ENCODE measurements at places on chromosomes 12 and 14.

GRCh38 chr12:2735432-2735831, 59.3 kb upstream of the FKBP4 start:
- ATAC-seq, result no peak

GRCh38 chr12:106455111-106455510, 97.6 kb downstream of the POLR3B start:
- no peak for ATAC-seq

- peak; percentile 53 for ATAC-seq
Observed at GRCh38 chr14:21734457-21735074, 60.9 kb upstream of the OR4E1 start.

GRCh38 chr12:93741659-93742109, 64.5 kb downstream of the CRADD start:
- peak; percentile 56 for ATAC-seq

DNA sequence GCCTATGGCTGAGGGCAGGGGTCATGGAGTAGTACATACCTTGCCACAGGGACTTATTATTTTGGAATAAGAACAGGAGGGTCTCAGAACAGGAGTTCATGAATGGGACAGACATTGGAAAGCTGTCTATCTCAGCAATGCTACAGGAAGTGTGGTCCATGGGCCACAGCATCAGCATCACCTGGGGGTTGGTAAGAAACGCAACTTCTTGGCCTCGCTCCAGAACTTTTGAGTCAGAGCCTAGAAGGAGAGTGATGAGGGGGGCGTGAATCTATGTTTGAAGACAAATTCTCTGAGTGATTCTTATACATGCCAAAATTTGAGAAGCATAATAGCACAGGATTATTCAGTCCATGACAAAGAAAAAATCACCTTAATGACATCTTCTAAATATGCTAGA, 156.6 kb downstream of the RPAP3 start:
- ATAC-seq, result no peak

GRCh38 chr14:44639781-44640385, 132.8 kb upstream of the FSCB start:
- no peak for ATAC-seq

- no peak for ATAC-seq
Observed at GRCh38 chr14:37594971-37595808, at the start of the genes FOXA1 and TTC6. TSS of gene FOXA1 (minus strand) at chr14:37595249. CDS start at chr14:37594972, 277 bp downstream. TSS of gene TTC6 (plus strand) at chr14:37595629. CDS start at chr14:37622065, 26,436 bp downstream.

DNA sequence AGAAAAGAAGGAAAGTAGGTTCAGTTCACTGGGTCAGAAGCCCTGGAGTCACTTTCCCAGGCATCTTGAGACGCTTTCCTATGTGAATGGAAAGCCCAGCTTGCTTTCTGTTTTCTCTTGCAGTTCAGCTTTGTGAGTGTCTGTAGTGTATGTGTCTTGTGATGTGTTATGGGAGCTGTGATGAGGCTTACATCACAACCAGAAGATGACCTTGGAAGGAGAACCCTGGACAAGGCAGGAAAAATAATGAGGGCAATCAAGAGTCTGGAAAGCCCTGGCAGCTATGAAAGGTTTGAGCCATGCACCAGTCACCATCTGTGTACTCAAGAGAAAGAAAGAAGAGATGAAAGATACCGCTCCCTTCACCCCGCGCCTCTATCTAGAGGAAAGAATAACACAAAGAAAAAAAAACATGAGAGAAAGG, 35.2 kb upstream of the PTGR2 start:
- ATAC-seq, result no peak

GRCh38 chr12:52751795-52752194, 25.4 kb downstream of the KRT76 start:
- ATAC-seq, result no peak

GRCh38 chr12:68236421-68237059, 10.9 kb upstream of the IL26 start:
- peak; percentile 52 for ATAC-seq

DNA sequence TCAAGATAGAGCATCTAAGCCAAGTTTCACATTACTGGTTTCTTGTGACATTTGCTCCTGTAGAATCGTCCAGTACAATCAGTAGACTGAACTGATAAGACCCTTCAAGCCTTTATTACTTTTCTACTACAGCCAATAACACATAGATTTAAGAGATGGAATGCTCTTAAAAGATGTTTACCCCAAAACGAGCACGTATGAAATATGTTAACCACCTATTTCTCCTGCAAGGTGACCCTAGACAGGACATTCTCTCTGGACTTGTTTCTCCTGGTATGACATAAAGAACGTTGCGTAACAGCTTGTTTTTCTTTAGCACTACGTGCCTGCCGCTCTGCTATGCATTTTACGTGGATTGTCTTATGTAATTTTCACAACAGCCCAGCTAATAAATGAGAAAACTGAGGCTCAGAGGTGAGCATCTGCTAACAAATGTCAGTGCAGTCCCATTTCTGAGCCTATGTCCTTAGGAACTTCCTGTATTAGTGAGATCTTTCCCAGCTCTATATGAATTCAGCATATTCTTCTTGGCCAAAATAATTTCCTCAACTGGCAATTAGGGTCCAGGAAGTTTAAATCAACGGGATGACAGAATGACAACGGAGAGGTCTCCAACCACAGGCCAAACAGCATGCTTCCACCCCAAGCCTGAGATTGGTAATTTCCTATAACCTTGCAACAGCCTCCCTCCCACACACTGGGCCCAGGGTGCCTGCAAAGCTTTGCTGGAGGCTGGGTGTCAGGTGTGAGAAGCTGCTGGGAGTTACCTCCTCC, 3.7 kb downstream of the NFKBIA start:
- no peak for ATAC-seq

DNA sequence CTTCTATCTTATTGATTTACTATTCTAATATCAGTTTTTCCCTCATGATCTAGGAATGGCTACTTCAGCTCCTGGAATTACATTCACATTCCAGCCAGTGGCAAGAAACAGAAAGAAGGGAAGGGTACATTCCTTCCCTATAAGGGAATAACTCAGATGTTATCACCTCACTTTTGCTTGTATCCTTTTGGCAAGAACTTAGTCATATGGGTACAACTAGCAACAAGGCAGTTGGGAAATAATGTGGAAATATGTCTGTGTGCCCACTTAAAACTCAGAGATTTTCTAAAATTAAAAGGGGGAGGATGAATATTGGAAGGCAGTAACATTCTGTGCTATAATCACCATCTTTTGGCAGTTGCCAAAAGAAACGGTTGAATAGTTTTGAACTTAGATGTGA, 85.6 kb downstream of the MSRB3 start:
- no peak for ATAC-seq

GRCh38 chr14:89489761-89490437, 72.9 kb upstream of the FOXN3 start:
- ATAC-seq, result no peak

GRCh38 chr14:92175811-92176210, 54.0 kb downstream of the CPSF2 start:
- no peak for ATAC-seq

DNA sequence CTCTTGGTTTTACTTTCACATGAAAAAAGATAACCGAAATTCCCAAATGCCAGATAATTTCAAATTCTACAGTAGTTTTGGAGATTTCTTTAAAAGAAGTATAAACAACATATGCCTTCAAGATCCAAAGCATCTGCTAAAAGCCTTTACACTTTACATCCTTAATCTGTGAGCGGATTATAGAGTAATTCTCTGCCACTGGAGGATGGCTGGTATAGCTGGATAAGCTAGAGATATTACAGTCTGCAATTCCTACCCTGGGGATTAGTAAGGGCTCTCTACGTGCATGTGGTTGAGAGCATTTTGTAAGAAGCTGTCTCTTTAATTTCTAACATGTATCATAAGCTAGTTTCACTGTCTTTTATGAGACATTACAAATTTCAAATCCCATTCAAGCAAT, 240.3 kb upstream of the HMGA2 start:
- no peak for ATAC-seq

- ATAC-seq, result no peak
Observed at GRCh38 chr14:73997944-73998447, 21.1 kb downstream of the ENTPD5 start.

- ATAC-seq, result no peak
Observed at GRCh38 chr12:110862329-110862728, 15.5 kb downstream of the CCDC63 start.

DNA sequence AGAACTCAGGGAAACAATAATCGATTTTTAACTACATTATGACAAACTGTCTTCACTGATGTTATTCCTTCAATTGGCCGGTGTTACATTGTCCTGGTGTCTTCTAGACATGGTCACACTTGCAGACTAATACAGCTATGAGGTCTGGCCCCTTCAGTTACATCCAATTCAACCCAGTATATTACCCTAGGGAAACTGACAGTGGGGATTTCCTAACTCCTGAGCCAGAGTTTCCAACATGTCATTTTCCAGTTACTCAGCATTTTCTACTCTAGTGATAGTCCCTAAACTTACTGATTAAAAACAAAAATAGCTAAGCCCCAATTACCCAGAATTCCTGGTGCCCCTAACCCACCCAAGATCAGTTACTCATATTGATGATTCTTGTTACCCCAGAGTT, 21.1 kb downstream of the IFNG start:
- peak; percentile 64 for ATAC-seq

- ATAC-seq, result no peak
Observed at GRCh38 chr14:101257551-101257950, 303.7 kb upstream of the DIO3 start.

- no peak for ATAC-seq
Observed at GRCh38 chr12:116502989-116503496, 56.1 kb upstream of the MAP1LC3B2 start.

DNA sequence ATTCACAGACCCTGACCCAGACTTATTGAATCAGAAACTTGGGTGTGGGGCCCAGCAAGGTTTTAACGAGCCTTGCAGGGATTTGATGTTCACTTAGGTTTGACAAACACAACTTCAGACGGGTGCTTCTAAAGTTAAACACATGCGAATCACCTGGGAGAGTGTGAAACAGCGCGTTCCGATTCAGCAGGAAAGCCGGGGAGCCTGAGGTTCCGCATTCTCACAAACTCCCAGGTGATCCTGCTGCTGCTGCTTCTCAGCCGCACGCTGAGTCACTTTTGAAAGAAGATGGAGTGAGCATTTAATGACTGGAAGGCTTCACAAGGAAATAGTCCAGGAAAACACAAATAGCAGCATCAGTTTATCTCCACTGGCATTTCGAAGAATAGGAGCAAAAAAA, 44.2 kb upstream of the DDX11 start:
- no peak for ATAC-seq

- peak; percentile 35 for ATAC-seq
Observed at GRCh38 chr12:123141615-123142517, 9.0 kb downstream of the PITPNM2 start.

DNA sequence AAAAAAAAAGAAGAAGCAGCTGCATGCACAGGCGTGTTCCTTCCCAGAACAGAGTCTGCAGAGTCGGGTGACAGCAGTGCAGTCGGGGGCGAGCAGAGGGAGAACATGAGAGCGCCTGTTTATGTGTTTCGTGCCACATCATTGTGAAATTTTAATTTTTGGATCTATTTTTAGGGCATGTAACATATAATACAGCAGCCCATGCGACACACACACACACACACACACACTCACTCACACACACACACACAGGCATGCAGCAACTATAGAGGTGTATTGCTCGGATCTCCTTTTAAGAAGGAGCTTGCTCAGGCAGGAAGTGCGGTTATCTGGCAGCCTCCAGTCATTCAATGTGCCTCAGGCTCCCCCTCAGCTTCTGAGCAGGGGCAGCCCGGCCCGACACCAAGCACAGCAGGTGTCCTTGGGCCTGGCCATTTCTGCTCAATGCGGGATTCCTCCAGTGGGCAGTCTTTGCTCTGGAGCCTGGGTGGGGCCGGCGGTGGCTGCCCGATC, 71.8 kb downstream of the ZNF664 start:
- ATAC-seq, result no peak

DNA sequence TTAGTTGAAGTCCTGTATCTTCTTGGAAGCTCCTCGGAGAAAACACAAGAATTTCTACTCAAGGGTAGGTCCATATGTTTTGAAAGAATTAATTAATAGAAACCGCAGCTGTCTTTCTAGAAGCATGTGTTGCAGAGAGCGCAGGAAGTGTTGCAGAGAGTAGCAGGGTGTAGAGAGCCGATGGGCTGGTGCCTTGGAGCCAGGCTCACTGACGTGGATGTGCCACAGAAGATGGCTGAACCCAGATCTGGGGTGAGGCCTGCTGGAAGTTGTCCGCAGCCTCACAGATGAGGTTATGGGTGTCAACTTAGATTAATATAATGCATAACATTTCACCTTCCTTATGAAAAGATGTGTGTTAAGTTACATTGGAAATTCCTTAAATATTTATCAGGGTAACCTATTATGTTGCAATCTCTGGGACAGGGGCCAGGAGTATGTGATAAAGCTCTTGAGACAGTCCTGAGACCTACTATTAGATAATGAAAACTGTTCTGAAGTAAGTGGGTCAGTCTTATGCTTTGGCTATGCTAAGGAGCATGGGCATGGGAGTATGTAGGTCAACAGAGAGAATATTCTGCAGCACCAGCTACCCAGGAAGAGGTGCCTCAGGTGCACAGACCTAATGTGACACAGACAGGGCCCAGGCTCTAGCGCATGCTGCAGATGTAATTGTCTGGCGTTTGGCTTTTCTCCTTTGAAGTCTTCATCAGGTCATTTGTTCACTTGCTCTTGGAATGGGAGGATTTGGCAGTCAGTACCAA, 973.3 kb downstream of the BCL11B start:
- no peak for ATAC-seq

- no peak for ATAC-seq
Observed at GRCh38 chr12:129631316-129631715, 272.5 kb downstream of the TMEM132D start.

- ATAC-seq, result no peak
Observed at GRCh38 chr14:68922201-68922621, 56.9 kb downstream of the ACTN1 start.

DNA sequence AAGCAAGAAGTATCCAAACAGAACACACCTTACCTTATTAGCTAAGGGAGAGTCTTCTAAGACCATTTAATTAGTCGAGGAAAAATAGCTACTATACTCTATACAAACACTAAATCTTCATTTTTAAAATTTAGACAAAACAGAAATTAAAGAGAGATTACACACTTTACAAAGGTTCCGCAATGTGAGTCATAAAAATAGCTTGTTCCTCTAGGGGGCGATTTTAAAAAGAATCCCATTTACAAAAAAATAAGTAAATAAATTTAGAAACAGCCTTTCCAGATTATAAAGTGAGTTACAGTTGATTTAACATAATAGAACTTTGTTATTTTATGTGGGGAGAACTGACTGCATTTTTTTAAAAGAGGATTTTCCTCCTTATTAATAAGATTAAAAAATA, 201.6 kb downstream of the PAX9 start:
- no peak for ATAC-seq

- no peak for ATAC-seq
Observed at GRCh38 chr12:92733181-92733580, 30.4 kb downstream of the PLEKHG7 start.

- ATAC-seq, result no peak
Observed at GRCh38 chr14:106094654-106095189, 568.3 kb downstream of the TMEM121 start.

All from activated T-helper 17 cell treated with anti-CD3 and anti-CD28 coated beads, Interleukin-2, amount 50 U/mL, for 72 hours (primary cell).